ENCODE measurements at places on chromosomes 4 and X.

DNA sequence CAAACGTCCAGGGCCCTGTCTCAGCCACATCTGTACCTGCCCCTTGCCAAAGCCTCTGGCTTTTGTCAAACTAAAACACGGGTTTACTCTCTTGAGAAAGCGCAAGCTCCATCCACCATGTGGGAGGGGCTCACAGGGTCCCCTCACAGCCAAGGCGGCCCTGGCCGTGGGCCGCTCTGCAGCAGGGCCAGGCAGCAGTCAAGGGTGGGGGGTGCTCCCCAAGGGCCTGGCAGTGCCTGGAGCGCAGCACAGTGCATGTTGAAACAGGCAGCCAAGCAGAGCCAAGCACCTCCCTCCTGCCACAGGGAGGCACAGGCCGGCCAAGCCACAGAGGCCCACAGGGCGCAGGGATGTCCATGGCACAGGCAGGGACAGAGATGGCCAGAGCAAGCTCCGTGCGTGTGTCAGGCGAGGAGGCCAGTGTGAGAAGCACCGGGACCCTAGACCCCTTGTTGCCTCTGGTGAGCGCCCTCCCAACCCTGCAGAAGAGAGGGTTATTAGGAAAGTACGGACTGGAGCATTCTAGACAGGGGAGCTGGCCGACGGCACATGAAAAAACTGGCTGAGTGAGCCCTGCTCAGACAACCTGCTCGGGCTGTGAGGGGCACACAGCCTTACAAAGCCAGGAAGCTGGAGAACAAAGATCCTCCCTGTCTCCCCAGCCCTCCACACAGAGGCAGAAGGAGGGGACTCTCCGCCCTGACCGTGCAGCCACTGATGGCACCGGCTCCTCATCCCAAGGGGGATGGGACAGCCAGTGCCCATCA, 39.0 kb downstream of the FAM53A start:
- no peak for DNase-seq

- DNase-seq = no peak
Measured at GRCh38 chr4:24856586-24856985, 56.3 kb downstream of the CCDC149 start.

- DNase-seq = no peak
Measured at GRCh38 chr4:1459081-1459721, 53.0 kb upstream of the NKX1-1 start.

DNA sequence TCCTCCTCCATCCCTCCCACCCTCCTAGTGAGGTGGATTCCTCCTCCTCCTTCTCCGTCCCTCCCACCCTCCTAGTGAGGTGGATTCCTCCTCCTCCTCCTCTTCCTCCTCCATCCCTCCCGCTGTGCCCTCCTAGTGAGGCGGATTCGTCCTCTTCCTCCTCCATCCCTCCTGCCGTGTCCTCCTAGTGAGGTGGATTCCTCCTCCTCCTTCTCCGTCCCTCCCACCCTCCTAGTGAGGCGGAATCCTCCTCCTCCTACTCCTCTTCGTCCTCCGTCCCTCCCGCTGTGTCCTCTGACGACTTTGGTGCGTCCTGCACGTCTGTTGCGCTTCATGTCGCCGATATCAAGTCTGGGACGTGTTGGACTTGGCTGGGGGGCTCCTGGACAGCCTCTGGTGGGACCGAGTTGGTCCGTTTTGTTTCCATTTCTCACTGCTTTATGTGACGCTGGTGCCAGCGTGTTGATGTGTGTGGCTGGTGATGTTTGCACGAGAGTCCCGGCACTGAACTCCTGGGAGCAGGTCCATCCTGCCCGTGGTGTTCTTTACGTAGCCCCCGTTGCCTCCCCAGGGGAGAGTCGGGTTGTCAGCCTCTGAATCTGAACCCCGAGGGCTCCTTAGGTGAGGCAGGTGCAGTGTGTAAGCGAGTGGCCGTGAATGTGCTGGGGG, 5.4 kb downstream of the AKAP17A start:
- DNase-seq = no peak

GRCh38 chr4:112185334-112185733, 40.1 kb downstream of the FAM241A start:
- no peak for DNase-seq

- DNase-seq = no peak
Measured at GRCh38 chrX:30296408-30297254, 12.6 kb downstream of the NR0B1 start.

- DNase-seq = no peak
Measured at GRCh38 chrX:16418650-16419049, 231.3 kb upstream of the S100G start.

DNA sequence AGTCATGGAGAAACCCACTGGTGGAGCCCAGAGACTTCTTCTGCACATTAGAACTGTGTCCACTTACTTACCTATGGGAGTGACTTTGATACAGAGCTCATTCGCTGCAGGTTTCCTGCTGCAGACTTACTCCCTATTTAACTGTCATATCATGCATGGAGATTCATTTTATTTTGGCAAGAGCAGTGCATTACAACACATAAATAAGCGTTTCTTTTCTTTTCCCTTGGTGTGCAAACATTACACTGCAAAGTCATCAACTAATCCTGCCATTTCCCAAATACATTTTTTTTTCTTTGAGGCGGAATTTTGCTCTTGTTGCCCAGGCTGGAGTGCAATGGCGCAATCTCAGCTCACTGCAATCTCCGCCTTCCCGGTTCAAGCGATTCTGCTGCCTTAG, 230.9 kb upstream of the SFRP2 start:
- no peak for DNase-seq

DNA sequence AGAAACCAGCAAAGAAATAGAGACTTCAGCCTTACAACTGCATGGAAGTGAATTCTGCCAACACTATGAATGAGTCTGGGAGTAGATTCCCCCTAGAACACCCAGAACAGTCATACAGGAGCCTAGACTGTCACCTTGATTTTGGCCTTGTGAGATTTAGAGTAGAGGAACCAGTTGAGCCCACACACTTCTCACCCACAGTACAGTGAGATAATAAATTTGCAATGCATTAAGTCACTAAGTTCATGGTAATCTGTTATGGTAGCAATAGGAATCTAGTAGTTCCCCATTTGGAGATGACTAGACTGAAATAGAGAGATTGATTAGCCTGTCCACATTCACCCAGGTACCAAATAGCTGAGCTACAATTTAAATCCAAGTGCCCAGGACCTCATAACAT, 59.0 kb downstream of the FAM13A start:
- no peak for DNase-seq

DNA sequence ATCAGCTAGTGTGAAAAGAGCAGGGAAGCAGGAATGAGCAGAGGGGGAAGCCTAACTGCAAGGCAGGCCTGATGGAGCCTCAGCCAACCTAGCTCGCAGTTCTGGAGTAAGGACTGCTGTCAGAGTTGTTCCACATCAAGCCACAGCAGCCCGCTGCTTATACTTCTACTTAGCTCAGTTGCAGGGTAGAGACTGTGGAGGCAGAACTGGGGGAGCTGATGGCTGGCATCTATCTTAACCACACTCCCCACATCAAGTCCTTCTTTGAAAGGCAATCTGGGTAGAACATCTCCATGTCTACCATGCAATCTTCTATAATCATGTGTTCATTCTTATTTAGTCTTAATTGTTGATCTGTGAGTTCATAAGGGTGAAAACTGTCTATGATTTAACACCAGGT, 46.1 kb downstream of the DDX60 start:
- no peak for DNase-seq

DNA sequence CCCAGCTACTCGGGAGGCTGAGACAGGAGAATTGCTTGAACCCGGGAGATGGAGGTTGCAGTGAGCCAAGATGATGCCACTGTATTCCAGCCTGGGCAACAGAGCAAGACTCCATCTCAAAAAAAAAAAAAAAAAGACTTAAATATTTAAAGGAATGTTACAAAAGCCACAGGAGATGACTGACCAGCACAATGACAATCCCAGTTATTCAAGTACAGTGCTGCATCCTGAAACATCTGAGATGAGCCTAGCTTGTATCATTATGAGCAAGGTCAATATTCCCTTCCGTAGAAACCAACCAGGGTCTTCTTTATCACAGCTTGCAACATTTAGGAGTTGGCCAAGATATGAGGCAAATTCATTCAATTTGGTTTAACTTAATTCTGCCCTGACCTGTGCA, 38.6 kb downstream of the LNX1 start:
- no peak for DNase-seq

GRCh38 chr4:128444544-128445302, 157.1 kb upstream of the PGRMC2 start:
- DNase-seq = no peak

DNA sequence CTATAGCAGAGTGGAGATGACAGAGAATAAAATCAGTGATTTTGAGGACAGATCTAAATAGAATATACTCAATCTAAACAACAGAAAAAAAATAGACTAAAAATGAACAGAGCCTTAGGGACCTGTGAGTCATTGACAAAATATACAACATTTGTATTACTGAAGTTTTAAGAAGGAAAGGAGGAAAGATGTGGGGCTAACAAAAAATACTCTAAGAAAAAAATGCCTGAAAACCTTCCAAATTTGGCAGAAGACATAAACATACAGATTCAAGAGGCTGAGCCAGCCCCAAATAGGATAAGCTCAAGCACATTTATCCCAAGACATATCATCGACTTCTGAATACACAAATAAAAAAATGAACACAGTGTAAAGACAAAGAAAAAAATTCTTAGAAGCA, 123.6 kb upstream of the INTU start:
- DNase-seq = no peak

- DNase-seq = no peak
Measured at GRCh38 chr4:69196209-69196965, 18.2 kb downstream of the UGT2B11 start.

GRCh38 chr4:158819942-158820786, 51.3 kb downstream of the FNIP2 start:
- DNase-seq = no peak

GRCh38 chrX:48590203-48591103, 6.8 kb upstream of the WDR13 start:
- no peak for DNase-seq

- DNase-seq = no peak
Measured at GRCh38 chr4:104591510-104591911, 96.8 kb upstream of the CXXC4 start.

DNA sequence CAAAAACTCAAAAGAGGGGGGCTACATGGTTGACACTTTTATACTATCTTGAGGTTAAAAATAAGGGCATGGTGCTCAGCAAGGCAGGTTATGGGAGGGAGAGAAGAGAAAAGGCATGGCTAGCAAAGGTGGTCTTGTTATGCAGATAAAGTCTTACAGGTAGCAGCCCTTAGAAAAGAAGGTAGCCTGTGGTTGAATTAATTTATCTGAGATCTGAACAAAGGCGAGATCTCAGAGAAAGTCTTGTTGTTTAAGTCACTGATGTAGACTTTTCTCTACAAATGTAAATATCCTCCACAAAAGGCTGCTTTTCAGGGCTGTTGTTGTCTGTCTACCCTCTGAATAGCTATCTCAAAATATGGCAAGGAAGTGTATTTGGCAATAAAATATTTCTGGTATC, 1250.4 kb downstream of the PCDH18 start:
- DNase-seq = no peak

- DNase-seq = no peak
Measured at GRCh38 chr4:59647011-59647410, 1553.1 kb upstream of the ADGRL3 start.

GRCh38 chr4:52982255-52982945, 120.3 kb downstream of the RASL11B start:
- no peak for DNase-seq

DNA sequence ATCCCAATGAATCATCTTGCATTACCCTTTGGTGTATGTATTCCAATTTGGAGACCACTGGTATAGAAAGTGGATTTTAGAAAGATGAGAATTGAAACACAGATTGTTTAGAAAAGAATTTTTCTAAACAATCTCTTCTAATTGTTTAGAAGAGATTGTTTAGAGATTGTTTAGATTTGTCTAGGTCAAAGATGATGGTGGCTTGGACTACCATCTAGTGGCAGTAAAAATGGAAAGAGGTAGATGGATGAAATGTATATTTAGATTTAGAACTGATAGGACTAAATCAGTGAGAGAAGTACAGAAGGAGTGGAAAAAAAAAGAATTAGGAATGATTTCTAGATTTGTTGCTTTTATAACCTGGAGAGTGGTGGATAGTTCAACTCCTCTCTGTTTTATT, 70.6 kb downstream of the ARSJ start:
- no peak for DNase-seq

DNA sequence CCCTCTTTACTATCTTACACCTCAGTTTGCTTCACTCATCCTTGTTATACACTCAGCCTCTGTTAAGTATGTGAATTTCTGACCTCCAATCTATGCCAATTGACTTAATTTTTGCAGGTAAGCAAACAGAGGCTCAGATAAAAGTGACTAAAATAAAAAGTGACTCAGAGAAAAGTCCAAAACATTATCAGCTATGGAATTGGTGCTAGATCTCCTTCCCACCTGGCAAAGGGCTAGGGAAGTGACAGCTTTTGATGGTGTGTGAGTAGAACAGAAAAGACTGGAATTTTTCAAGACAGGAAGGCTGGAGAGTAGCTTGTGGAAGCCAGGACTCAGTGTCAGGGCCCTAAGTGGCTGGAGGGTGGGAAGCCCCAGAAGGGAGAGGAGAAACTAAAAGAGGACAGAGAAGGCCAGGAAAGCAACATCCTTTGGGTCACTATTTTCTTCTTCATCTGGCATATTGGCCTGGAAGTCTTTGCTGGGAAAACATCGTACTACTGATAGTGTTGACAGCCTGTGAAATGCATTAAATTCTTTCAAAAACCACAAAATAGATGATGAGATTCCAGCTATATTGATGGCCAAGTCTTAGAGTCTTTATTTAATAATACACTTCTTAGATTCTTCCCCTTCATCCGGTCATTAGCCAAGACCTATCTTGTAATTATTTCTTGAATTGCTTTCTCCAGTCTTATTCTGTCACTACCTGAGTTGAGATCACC, 392.8 kb downstream of the RAPGEF2 start:
- DNase-seq = no peak

GRCh38 chrX:30883138-30883537, 5.9 kb downstream of the TAB3 start:
- no peak for DNase-seq

DNA sequence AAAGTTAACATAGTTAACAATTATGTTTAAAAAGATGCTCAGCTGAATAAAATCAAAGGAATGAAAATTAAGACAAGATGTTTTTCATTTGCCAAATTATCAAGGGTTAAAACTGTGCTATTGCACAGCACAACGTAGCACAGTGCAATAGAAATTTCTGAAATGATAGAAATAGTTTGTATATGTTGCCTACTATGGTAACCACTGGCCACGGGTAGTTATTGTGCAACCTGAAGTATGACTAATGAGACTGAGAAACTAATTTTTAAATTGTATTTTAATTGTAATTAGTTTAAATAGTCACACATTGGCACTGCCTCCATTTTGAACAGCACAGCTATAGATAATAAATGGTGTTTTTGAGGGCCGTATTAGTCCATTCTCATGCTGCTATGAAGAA, 343.1 kb upstream of the FAM241A start:
- no peak for DNase-seq

DNA sequence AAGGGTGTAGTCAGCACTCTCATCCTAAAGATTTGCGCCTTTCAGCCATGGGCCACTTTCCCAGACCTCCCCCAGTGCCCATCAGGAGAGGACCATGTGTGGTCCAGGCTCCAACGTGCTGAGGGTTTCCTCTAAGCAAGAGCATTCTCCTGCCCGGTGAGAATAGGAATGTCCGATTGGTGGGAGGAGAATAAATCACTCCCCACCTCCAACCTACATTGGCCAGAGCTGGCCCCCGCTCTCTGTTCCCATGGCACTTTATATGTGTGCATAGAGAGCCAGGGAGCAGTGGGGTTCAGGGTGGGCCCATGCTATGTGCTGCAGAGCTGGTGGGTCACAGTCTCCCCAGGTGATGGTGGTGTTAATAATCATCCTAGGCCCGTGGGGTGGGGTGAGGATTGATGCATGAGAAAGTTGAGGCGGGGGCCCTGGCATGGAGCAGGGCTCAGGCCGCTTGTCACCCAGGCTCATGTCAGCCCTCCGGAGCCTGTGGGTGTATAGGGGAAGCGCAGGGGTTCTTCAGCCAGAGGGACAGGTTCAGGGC, 6.8 kb upstream of the SORCS2 start:
- no peak for DNase-seq

Measured in stimulated activated CD8-positive, alpha-beta memory T cell treated with anti-CD3 and anti-CD28 coated beads, Interleukin-4, amount 100 ng/mL, for 24 hours (primary cell).